Neural progenitor cell (in vitro differentiated cells): ENCODE measurements at places on chromosomes 11 and 22. TPM values are rescaled to one million over a fixed set of nuclear protein-coding genes. Genes with fewer than 3 reads are reported as not detected.

DNA sequence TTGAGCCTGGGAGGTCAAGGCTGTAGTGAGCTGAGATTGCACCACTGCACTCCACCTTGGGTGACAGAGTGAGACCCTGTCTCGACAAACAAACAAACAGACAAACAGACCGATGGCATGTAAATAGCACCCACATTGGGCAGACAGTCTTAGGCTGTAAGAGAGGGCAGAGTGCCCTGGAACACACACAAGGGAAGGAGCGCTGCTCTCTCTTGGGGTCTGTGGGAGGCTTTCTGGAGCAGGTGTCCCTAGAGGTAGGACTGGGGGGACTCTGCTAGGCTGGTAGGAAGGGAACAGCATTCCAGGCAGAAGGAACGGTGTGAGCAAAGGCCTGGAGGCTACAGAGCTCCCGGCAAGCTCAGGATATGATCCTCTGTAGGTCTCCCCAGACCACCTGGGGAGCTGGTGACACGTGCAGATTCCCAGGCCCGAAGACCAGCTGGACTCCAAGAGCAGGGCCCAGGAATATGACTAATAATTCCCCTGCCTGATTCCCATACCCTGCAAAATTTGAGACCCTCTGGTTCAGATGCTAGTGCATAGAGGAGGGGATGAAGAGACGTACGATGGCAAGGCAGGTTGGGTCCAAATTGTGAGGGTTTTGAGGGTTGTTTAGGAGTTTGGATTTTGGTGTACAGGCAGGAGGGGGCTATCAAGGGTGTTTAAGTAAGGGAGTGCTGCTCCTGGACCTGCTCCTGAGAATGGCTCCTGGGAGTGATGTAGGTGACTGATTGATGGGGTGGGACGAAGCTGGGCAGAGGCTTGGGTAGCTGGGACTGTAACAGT lies 11.6 kb downstream of the SMIM38 start:
- H3K4me1 ChIP-seq = no peaks in the 10 kb centered on the region
- H3K27me3 ChIP-seq = no peaks in the 10 kb centered on the region
- no peaks in the 10 kb centered on the region for H3K36me3 ChIP-seq
- no peak overlapping the region for H3K4me3 ChIP-seq
- no peak overlapping the region for H3K27ac ChIP-seq

DNA sequence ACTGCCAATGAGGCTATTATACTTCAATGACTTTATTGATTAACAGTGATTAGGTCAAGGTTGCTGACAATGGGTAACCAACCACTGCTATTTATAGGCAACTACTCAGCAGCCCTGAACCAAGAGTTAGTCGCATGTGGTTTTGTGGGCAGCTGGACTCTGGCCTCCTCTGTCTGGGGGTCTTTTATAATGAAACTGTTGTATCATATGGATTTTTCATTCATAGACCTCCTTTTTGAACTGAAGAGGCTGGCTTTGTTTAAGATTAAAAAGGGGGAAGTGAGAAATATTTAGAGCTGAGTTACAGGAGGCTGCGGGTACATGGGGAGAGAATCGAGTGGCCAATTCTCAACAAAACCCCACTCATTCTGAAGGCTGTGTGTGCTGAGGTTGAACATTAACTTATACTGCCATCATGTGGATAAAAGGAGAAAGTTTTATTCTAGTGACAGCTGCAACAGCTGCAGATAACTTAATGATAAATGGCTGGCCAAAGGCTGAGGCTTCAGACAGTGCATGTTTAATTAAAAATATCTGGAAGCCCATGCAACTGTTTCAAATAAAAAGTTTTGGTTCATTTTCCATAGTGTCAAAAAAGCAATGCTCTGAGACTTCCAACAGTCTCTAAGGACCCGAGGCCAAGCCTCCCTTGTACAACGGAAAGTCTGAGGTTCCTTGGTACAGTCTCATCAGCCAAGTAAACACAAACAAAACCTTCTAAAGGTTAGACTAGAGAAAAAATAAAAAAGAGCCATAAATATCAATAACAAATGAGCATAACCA lies 682.6 kb downstream of the KCNA4 start:
- DNase-seq = peak; percentile 56
- H3K4me1 ChIP-seq = no peaks in the 10 kb centered on the region
- H3K27ac ChIP-seq = no peak overlapping the region

- H3K4me1 ChIP-seq = no peaks in the 10 kb centered on the region
- H3K27me3 ChIP-seq = no peaks in the 10 kb centered on the region
- peak; percentile 36 for DNase-seq
- H3K36me3 ChIP-seq = no peaks in the 10 kb centered on the region
- H3K4me3 ChIP-seq = no peak overlapping the region
- H3K27ac ChIP-seq = no peak overlapping the region
Observed at GRCh38 chr11:5369789-5370188, 13.8 kb upstream of the OR51M1 start.

GRCh38 chr11:1638344-1638743 lies 8.8 kb downstream of the KRTAP5-5 start:
- DNase-seq = no peak
- H3K27ac ChIP-seq = no peak overlapping the region
- H3K27me3 ChIP-seq = peaks cover 4% of the 10 kb centered on the region
- H3K4me1 ChIP-seq = no peaks in the 10 kb centered on the region
- no peak overlapping the region for H3K4me3 ChIP-seq

SLC1A2 gene
- total RNA-seq = 4.2 and 4.9 TPM in 2 replicates
